Naive thymus-derived CD8-positive, alpha-beta T cell (primary cell): ENCODE measurements at places on chromosomes 4 and X. TPM values are rescaled to one million over a fixed set of nuclear protein-coding genes. Genes with fewer than 3 reads are reported as not detected.

NDP gene
- total RNA-seq: not detected

HSFX2 gene
- 1.2 TPM for total RNA-seq

IL2 gene
- not detected for total RNA-seq

VCX3B gene
- not detected for total RNA-seq

H2BW2 gene
- total RNA-seq: not detected

DKK2 gene
- not detected for total RNA-seq

ZRSR2 gene
- total RNA-seq: 24.9 TPM

DGKK gene
- total RNA-seq: not detected

STBD1 gene
- 0.38 TPM for total RNA-seq

SPANXA1 gene
- not detected for total RNA-seq

LGI2 gene
- total RNA-seq: not detected

INPP4B gene
- total RNA-seq: 18.8 TPM

TMPRSS11D gene
- total RNA-seq: not detected

OPN1MW gene
- not detected for total RNA-seq

NDNF gene
- total RNA-seq: not detected

SLC9A6 gene
- total RNA-seq: 18.6 TPM
